ENCODE measurements at places on chromosomes 2 and 18. TPM values are rescaled to one million over a fixed set of nuclear protein-coding genes. Genes with fewer than 3 reads are reported as not detected.

GRCh38 chr18:22465859-22466457, 48.2 kb upstream of the CTAGE1 start:
- peak; percentile 98 for DNase-seq

- DNase-seq = no peak
These were observed 138.7 kb downstream of the ALPK2 start for GRCh38 chr18:58490238-58490637.

- DNase-seq = no peak
These were observed 211.3 kb downstream of the ERBB4 start for GRCh38 chr2:212327171-212327809.

- peak; percentile 84 for DNase-seq
These were observed 44.4 kb downstream of the ST8SIA5 start for GRCh38 chr18:46712406-46712805.

DNA sequence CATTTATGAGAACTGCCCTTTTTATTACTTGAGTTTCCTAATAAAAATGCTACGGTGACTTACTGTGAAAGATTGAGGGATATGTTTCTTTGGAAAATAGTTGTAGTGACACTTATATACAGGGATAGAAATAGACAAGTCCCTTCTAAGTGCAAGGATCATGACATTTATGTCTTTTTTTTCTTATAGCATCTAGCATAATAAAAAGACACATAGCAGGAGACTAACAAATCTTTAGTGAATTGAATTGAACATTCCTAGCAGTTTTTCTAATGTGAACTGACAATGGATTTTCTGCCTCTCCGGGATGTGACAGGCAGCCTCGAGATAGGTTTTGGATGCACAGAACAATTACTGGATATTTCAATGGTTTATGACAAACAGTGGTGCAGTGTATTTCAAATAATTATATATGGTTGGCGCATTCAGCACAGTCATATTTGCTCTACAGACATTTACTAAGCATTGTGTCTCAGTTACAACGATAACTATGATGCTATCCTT, 562.8 kb downstream of the ADCYAP1 start:
- no peak for DNase-seq

DNA sequence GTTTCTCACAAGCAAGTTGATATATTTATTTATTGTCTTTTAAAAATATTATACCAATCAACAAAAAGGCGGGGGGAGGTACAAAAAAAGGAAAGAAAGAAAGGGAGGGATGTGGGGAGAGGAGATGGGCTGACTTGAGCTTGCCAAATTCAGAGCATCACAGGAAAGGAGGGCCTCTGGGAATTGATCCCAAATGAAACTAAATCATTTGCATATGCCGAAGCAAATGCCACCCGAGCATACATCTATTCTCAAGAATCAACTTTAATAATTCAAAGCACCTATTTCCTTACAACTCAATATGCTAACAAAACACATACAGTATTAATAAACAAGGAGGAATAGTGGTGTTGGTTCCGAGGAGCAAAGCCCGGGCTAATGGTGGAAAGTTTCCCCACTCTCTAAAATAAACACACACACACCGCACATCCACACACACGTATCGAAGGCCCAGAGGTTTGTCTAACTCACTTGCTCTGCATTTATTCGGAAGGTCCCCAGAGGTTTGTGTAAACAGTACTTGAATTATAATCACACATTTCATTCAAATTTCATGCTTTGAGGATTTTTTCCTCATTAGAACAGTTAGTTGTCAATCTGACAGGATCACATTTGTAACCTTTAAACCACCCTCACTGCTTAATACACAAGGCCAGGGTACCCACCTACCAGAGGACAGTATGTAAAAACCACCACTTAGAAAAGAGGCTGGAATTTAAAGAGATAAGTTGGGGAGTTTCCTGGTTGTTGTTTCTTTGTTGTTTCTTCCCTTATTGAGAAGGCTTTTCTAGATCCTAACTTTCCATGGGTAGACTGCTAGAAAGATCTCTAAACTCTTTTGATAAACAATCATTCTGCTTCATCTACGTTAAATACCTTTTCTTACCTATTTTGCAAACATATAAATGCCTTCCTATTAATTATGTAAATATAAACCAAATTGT, 264.7 kb downstream of the TCF4 start:
- peak; percentile 59 for DNase-seq

DNA sequence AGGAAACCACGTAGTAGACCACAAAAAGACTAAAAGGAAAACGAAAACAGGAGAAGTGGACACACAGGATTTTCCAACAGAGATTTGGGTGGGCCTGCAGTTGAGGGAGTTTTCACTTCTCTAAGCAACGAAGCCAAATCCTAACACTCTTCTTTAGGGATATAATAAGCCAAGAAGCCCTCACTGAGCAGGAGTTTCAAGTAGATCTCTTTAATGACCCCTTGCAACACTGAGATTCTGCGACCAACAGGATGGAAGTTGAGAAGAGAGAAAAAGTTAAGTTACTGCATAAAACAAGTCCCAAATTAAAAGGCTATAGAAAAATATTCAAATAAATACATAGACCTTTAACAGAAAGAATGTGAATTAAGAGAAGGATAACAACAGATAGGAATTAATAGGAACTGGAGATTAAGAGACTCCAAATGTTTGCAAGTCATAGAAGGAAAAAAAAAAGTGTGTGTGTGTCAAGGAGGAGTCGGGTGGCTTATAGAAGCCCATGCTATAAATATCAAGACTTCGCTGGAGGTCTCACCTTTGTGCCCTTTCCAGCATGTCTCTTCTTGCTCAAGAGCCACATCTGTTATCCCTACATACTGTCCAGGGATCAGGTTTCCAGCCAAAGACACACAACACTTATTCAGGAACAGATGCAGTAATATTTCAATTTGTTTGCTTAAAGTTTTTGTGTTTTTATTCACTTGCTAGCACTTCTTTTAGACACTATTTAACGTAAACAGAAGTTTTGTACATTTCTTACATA, 69.4 kb upstream of the ARHGAP28 start:
- no peak for DNase-seq

- no peak for DNase-seq
These were observed 61.0 kb downstream of the MBD2 start for GRCh38 chr18:54163453-54163852.

DNA sequence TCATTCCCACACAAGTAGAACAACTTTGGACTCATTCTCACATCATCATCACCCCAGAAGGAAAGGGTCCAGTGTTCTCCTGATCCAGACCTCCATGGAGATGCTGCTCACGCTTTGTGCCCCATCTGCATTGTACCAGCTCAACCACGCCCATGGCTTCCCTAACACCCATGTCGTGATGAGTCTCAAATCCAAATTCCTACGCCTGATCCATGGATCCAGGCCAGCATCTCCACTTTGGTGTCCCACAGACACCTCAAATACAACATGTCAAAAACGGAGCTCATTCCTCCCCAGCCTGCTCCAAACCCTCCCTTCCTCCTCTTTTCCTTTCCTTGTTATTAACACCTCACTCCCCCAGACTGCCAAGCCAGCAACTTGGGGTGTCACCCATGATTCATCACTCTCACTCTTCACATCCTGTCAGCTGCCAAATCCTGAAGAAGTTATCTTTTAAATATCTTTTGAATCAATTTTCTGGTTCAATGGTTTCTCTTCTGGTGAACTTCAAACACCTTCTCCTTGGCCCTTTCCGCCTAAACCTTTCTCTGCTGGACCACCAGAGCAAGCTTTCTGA, 30.2 kb upstream of the FAM124B start:
- DNase-seq = no peak

The EML6 gene
- total RNA-seq = 0.49 TPM

- no peak for DNase-seq
These were observed 1.4 kb upstream of the TGOLN2 start for GRCh38 chr2:85329181-85329651.

DNA sequence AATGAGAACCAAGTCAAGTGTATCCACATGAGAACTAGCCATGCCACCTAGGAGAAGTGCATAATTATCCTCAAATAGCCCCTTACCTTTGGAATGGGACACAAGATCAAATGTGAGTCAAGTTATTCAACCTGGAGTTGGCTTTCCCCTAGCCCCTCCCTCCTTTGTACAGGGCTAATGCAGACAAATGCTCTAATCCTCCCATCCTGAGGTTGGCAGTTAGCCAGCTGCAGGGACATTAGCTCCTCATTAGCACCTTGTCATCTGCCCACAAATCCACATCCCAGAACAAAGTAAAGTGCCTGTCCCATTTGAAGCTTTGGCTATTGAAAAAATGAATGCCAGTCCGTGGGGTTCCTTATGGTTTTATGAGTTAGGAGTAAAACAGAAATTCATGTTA, 294.1 kb upstream of the FANCL start:
- DNase-seq = no peak

The ST6GAL2 gene
- 0.09 TPM for total RNA-seq

DNA sequence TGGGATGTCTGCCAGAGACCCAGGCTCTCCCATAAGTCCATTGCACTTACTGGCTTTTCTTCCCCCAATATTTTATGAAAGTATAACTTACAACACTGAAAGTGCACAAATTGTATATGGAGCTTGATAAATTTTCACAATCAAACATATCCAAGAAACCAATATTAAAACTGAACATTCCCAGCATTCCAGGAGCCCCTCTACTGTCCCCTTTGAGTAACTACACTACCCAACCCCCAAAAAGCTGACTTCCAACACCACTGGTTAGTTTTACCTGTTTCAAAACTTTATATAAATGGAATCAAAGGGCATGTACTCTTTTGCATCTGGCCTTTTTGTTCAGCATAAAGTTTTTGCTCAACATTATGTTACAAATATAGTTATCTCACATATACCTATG, 35.2 kb upstream of the PKDCC start:
- DNase-seq = no peak

GRCh38 chr18:48623468-48624235, 84.8 kb downstream of the CTIF start:
- peak; percentile 93 for DNase-seq

GRCh38 chr2:240946654-240947053, 40.5 kb downstream of the CROCC2 start:
- DNase-seq = peak; percentile 32

The GATA6 gene
- 22.5 TPM for total RNA-seq
